ENCODE measurements at places on chromosomes 1 and 21.

- DNase-seq = peak; percentile 2
These were observed 100.7 kb upstream of the SPATA6 start for GRCh38 chr1:48572646-48573258.

DNA sequence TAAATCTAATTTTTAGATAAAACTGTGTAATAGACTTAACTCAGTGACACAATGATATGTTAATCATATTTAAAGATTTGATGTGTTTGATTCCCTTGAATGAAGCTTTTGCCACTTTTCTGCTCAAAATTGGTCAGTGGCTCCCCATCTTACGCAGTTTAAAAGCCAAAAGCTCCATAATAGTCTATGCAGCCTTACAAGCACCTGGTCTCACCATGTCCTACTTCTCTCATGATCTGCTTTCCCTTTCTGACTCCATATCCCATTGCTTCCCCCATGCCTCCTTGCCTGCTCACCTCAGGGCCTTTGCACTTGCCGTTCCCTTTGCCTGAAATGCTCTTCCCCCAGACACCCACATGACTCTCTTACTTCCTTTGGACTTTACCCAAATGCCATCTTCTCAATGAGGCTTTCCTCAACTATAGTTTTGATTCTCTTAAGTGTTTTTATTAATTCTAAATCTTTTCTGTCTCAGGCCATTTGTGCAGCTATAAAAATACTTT lies 1.9 kb downstream of the ZBTB8A start:
- DNase-seq = no peak

- DNase-seq = no peak
These were observed 354.3 kb downstream of the SRGAP2C start for GRCh38 chr1:121538943-121539575.

- DNase-seq = no peak
These were observed 45.0 kb upstream of the ADARB1 start for GRCh38 chr21:45029298-45029947.

- no peak for DNase-seq
These were observed 315.0 kb upstream of the NRIP1 start for GRCh38 chr21:15379776-15380175.

DNA sequence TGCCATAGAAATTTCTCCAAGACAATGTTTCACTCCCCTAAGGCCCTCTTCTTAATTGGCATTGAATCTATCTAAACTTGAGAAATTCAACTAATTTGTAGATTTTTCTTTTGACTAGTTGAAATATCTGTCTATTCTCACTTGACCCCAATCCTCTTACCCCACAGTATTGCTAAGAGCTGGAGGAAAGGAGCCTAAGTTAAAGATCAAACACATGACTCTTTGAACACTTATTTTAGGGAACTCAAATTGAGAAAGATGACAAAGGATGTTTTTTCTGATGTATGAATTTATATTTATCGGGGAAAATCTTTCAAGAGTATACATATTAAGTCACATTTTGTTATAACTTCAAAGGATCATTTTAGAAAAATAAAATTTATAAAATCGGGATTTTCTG lies 3.6 kb downstream of the MR1 start:
- DNase-seq = no peak

DNA sequence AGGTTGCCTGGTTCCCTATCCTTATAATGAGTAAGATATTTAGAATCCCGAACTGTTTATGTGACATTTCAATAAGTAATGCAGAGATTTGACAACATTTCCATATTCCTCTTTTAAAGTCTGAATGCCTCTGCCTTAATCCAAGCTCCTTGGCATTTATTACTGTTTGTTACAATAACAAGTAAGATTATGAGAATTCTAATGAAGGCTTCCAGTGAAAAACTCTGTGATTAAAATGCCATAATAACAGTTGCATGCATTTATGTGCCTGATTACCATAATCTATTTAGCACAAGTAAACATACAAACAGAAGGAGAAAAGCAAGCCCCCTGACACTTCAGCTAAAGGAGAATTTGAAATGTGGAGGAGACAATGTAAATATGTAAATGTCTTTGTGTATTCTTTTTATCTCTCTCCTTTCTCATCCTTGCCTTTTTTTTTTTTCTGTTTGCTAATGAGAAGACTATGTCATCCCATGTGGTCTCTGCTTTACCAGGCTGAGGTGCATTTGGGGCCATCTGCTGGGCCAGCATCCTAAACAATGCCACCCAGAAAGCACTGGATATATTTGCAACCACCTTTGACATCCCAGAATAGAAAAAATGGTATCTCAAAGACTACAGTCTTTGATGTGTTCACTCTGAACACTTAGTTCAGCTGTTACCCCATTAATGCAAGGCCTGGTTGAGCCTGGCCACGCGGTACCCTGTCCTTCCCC lies 17.2 kb upstream of the OLIG2 start:
- no peak for DNase-seq

DNA sequence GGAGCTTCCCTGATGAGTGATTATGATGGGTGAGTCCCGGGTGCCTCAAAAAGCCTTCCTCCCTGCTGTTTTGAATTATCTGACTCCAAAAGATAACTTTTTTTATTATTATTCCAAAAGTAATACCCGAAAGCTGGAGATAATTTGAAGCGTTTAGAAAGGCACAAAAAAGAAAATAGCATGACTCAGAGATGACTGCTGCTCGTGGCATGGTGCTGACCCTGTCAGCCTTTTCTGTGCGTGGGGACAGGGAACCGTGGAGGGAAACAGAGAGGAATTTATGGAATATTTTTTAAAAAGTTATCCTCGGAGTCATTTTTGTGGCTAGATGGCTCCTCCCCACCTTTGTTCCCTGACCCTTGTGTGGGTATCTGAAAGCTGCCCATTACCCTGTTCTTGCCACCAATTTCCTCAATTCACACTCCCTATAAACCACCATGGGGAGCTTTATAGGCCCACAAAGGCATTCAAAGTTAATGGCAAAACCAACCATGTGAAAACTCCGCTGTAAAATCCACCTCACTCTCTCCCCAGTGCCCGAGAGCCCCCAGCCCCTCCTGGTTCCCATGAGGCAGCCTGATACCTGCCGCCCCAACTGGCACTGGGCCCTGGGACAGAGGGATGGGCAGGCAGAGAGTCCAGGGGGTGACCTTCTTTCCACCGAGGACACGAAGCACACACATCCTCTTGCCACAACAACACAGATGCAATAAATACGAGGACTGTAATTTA lies 37.5 kb downstream of the IGSF21 start:
- DNase-seq = no peak

- DNase-seq = no peak
These were observed 421.9 kb upstream of the ADAMTS5 start for GRCh38 chr21:27388825-27389224.

- DNase-seq = no peak
These were observed 23.1 kb upstream of the TRAF3IP3 start for GRCh38 chr1:209732725-209733124.

DNA sequence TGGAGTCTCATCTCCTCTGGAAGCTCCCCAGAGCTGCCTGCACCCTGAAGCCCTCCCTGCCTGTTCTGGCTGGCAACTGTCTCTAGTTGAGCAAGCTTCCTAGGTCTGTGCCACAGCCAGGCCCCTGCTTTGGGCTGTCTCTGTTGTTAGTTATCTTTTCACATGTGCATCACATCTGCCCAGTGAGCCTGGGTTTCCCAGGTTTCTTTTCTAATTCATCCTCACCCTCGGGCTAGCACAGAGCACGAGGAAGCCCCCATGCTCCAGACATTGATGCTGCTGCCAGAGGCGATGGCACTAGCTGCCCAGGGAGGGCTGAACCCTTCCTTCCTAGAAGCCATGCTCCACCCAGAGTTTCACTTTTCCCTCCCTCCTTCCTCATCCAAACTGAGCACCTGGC lies 27.2 kb downstream of the RASSF5 start:
- no peak for DNase-seq

DNA sequence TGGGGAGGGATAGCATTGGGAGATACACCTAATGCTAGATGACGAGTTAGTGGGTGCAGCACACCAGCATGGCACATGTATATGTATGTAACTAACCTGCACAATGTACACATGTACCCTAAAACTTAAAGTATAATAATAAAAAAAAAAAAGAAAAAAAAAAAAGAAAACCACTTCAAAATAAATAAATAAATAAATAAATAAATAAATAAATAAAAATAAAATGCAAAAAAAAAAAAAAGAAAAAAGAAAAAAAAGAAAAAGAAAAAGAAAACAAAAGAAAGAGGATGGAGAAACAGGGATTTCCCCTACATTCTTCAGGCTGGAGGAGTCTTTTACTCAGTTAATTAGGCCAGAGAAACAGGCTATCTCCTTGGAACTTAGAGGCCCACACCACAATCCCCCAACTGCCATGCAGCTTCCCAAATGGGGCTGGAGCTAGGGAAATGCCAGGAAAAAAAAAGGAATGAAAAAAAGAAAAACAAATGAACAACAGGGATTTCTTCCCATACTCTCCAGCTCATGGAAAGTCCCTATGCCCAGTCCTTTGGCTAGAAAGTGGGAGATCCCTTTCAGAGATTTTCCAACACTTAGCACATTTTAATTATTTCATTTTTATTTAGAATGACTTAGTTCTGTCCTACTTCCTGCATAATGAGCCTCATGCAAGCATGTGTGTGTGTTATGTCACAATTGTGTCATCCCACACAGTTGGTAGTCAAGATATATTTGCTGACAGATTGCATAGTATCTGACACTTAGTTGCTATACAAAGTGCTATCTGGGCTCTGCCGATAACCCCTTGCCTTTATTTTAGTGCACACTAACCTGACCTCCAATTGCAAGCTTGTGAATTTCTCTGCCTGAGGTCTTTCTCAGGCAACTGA lies 486.4 kb downstream of the PLPP3 start:
- DNase-seq = no peak

DNA sequence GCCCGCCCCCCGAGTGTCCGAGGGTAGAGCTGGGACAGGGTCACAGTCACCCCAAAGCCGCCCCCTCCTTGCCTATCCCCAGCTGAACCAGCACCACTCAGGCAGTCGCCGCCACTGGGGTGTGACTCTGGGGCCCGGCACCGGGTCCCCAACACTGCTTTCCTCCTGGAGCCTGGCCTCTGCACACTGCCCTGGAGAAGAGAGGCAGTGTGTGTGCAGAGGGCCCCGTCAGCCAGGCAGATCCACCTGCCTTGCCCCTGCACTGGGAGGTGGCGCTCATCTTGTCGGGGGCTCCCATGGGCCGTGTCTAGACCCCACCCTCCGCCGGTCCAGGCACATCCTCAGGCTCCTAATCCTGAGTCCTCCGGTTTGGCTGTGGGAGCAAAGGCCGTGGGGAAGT lies 15.7 kb downstream of the FAAP20 start:
- no peak for DNase-seq

- DNase-seq = no peak
These were observed 17.7 kb downstream of the METTL13 start for GRCh38 chr1:171799166-171799565.

- DNase-seq = no peak
These were observed 159.0 kb upstream of the ZNHIT6 start for GRCh38 chr1:85867189-85867588.

GRCh38 chr1:10528066-10529014 lies 53.6 kb downstream of the PEX14 start:
- no peak for DNase-seq

- no peak for DNase-seq
These were observed 397.9 kb downstream of the HHAT start for GRCh38 chr1:210726621-210727020.

- peak; percentile 8 for DNase-seq
These were observed 556 bp downstream of the WDR77 start for GRCh38 chr1:111448482-111448917.

- DNase-seq = no peak
These were observed 107.7 kb upstream of the LMO4 start for GRCh38 chr1:87220993-87221392.

- no peak for DNase-seq
These were observed 15.0 kb downstream of the DDX59 start for GRCh38 chr1:200654660-200655059.

- DNase-seq = no peak
These were observed 10.9 kb upstream of the IFI16 start for GRCh38 chr1:158998781-158999161.

DNA sequence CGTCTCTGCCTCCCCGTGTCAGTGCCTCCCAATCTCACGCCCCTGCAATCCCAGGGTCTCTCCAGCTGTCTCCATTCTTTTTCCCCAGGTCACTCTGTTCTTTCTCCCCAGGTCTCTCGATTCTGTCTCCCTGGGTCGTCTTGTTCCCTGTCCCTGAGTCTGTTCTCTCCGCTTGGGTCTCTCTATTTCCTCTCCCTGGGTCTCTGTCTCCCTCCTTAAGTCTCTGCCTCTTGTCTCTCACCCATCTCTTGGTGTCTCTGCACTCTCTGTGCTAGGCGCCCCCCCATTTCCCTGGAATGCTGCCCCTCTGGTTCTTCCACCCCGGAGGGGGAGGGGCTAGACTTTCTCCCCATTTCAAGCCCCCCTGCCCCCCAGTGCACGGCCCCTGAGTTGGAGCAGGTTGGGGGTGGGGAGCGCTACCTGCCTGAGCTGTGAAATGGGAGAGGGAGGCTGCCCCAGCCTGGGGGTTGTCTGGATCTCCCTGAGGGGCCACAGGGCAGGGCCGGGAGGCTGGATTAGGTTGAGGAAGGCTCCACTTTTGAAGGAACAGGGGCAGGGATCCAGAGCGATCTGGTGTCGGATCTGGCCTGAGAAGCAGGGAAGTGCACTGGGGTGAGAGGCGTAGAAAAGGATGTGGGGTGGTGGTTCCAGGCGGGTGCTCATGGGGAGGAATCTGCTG lies 1.4 kb downstream of the PTPRF start:
- no peak for DNase-seq

GRCh38 chr1:156894711-156895454 lies 1.4 kb downstream of the PEAR1 start:
- no peak for DNase-seq

DNA sequence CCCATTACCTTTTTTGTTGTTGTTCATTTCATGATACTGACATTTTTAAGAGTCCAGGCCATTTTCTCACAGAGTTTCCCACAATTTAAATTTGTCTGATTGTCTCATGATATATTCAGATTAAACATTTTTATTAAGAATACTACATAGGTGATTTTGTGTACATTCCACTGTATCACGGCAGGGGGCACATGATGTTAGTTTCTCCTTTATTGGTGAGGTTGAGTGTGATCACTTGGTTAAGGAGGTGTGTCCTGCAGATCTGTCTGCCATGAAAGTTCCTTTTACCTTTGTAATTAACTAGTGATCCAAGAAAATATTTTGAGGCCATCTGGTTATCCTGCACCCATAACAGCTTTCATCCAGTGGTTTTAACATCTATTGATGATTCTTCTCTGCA lies 11.8 kb downstream of the RTCA start:
- DNase-seq = no peak

DNA sequence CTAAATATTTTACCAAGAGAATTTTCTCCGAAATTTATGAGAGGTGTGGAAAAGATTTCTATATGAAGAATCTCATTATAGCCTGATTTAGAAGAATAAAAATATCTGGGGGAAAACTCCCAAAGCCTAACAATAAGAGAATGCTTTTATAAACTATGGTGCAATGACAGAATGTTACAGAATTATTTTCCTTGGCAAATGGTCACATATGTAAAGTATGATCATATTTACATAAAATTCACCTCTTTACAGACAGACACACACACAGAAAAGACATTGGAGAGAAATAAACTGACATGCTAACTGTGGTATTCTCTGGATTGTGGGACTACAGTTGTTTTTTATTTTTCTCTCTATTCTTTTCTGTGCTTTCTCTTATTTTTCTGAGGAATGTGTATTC lies 226.3 kb upstream of the USP24 start:
- no peak for DNase-seq

GRCh38 chr1:192512426-192513162 lies 63.0 kb upstream of the RGS1 start:
- no peak for DNase-seq

GRCh38 chr1:94071976-94072375 lies 49.0 kb downstream of the ABCA4 start:
- DNase-seq = no peak

Measured in stimulated activated CD8-positive, alpha-beta memory T cell treated with anti-CD3 and anti-CD28 coated beads, Interleukin-15, amount 100 ng/mL, for 48 hours (primary cell).